CD14-positive monocyte (primary cell): ENCODE measurements at places on chromosomes 4 and X. TPM values are rescaled to one million over a fixed set of nuclear protein-coding genes. Genes with fewer than 3 reads are reported as not detected.

DNA sequence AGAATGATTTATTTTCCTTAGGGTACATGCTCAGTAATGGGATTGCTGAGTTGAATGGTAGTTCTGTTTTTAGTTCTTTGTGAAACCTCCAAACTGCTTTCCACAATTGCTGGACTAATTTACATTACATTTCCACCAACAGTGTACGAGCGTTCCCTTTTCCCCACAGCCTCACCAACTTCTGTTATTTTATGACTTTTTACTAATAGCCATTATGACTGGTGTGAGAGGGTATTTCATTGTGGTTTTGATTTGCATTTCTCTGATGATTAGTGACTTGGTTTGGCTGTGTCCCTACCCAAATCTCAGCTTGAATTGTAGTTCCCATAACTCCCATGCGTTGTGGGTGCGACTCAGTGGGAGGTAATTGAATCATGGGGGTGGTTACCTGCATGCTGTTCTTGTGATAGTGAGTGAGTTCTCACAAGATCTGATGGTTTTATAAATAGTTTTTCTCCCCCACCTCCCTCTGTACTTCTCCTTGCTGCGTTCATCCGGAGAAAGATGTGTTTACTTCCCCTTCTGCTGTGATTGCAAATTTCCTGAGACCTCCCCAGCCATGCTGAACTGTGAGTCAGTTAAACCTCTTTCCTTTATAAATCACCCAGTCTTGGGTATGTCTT, 95.1 kb downstream of the GBA3 start:
- no peaks in the 10 kb centered on the region for H3K36me3 ChIP-seq
- no peaks in the 10 kb centered on the region for H3K27me3 ChIP-seq
- peak overlapping the region; percentile 57 for H3K27ac ChIP-seq
- H3K4me3 ChIP-seq = no peak overlapping the region
- DNase-seq = peak; percentile 83

DNA sequence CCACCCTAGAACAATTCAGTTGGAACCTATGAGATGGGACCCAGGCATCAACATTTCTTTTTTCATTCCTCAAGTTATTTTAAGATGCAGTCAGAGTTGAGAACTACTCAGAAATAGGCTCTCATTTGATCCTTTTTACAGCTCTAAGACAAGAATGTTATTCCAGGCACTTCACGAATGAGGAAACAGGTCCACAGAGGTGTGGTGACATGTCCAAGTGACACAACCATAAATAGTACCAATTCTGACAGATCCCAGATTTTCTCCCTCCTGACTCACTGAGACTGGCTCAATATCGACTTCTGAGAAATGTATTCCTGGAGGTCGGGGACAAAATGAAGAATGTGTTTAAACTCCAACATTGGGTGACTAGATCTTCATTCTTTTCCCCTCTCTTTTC, 11.1 kb downstream of the TCEANC start:
- H3K27ac ChIP-seq = no peak overlapping the region
- no peaks in the 10 kb centered on the region for H3K27me3 ChIP-seq
- H3K4me1 ChIP-seq = peaks cover 58% of the 10 kb centered on the region
- DNase-seq = peak; percentile 57

Gene MECP2
- polyA plus RNA-seq = 9.6 TPM

- peak overlapping the region; percentile 32 for H3K27ac ChIP-seq
- H3K27me3 ChIP-seq = no peaks in the 10 kb centered on the region
- peaks cover 16% of the 10 kb centered on the region for H3K4me1 ChIP-seq
- H3K36me3 ChIP-seq = peaks cover 82% of the 10 kb centered on the region
- DNase-seq = peak; percentile 6
- H3K4me3 ChIP-seq = no peak overlapping the region
Observed at GRCh38 chrX:40628506-40628905, 5.3 kb downstream of the MPC1L start.

Gene PNMA3
- not detected for polyA plus RNA-seq

- no peaks in the 10 kb centered on the region for H3K27me3 ChIP-seq
- H3K4me3 ChIP-seq = no peak overlapping the region
- H3K4me1 ChIP-seq = peaks cover 3% of the 10 kb centered on the region
- H3K36me3 ChIP-seq = no peaks in the 10 kb centered on the region
- no peak for DNase-seq
Observed at GRCh38 chrX:8033175-8033574, 106.0 kb upstream of the PNPLA4 start.

GRCh38 chr4:76235915-76236314, 15.6 kb upstream of the FAM47E start:
- no peaks in the 10 kb centered on the region for H3K27me3 ChIP-seq
- H3K4me1 ChIP-seq = no peaks in the 10 kb centered on the region
- no peak for DNase-seq
- H3K4me3 ChIP-seq = no peak overlapping the region

Gene MAP3K15
- not detected for polyA plus RNA-seq

GRCh38 chr4:5212255-5213013, 161.2 kb downstream of the STK32B start:
- H3K27ac ChIP-seq = no peak overlapping the region
- H3K4me3 ChIP-seq = no peak overlapping the region
- no peaks in the 10 kb centered on the region for H3K4me1 ChIP-seq
- no peaks in the 10 kb centered on the region for H3K27me3 ChIP-seq
- DNase-seq = no peak

Gene BMP3
- not detected for polyA plus RNA-seq

Gene NFKB1
- polyA plus RNA-seq = 17.8 TPM

Gene GYG2
- polyA plus RNA-seq = not detected

DNA sequence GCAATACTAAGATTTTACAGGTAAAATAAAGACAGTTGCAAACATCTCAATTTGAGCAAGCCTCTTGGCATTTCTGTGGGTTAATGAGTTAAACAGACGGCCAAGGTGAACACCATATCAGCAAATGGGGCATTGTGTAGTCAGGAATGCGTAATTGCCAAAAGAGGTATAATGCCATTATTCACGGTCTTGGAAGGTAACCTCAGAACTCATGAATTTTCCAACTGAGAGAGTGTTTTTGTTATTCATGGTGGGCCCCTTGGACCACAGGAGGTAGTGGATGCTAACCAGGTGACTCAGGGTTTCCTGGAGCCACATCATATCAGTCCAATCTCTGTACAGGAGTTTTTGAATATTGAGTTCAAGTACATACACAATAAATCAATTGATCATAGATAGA, 368.0 kb upstream of the TECRL start:
- no peak for DNase-seq
- no peaks in the 10 kb centered on the region for H3K4me1 ChIP-seq
- no peak overlapping the region for H3K27ac ChIP-seq
- H3K4me3 ChIP-seq = no peak overlapping the region
- no peaks in the 10 kb centered on the region for H3K36me3 ChIP-seq

Gene CT45A10
- not detected in 2 replicates for polyA plus RNA-seq

DNA sequence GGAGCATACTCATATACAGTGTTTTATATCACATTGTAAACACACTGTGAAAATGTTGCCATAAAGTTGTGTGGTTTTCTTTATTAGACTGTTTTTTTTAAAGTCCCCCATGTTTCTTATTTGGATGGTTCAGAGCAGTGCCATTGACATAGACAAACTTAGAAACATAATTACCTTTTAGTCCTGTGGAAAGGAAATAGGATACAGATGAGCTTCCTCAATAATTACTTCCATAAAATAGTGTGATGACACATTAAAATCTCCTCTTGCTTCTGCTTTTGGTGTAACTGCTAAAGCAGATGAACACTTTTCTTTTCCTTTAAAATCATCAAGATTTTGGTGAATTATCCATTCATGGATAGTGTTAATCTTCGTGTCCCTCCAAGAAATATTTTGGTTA, 52.9 kb upstream of the LIMCH1 start:
- no peak for DNase-seq
- H3K27me3 ChIP-seq = no peaks in the 10 kb centered on the region
- H3K36me3 ChIP-seq = no peaks in the 10 kb centered on the region
- H3K4me3 ChIP-seq = no peak overlapping the region
- peaks cover 13% of the 10 kb centered on the region for H3K4me1 ChIP-seq

- no peaks in the 10 kb centered on the region for H3K27me3 ChIP-seq
- H3K27ac ChIP-seq = no peak overlapping the region
Observed at GRCh38 chr4:99190336-99190735, 28.7 kb downstream of the ADH6 start.

DNA sequence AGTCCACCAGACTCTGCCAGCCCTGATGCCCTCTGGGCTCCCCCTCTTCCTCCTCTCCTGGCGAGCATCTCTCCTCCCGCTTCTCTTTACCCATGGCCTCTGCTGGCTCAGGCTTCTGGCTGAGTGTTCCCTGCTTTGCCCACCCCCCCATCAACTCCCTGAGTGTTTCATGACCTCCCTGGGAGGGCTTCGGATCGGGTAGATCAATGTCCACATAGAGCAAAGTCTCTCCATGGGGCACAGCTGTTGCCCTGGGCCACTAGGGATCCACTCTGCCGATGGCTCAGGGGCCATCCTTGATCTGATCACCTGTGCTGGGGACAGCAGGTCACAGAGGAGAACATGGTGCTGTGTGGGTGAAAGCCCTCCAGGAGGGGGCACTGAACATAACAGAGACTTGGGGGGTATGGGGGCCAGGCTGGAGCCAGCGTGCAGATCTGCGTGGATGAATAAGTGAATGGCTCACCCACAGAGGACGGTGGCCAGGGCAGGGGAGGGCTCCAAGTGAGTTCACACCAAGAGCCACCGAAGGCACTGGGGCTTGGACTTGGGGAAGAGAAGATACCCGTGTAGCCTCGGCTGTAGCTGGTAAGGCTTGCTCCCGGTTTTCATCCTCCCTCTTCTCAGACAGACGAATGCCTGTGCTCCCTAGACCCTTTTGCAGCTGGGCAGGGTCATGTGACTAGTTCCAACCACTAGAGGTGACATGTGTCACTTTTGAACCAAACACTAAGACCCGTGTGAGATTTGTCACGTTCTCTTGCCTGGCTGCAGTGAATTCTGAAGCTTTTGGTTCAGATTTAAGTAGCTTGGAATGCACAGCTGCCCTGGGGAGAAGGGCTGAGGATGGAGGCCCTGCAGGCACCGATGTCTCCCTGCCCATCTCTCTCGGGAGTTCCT, 23.2 kb upstream of the AFAP1 start:
- no peaks in the 10 kb centered on the region for H3K36me3 ChIP-seq
- no peak for DNase-seq
- no peaks in the 10 kb centered on the region for H3K4me1 ChIP-seq
- H3K27me3 ChIP-seq = peaks cover 2% of the 10 kb centered on the region
- H3K4me3 ChIP-seq = no peak overlapping the region
- H3K27ac ChIP-seq = no peak overlapping the region

GRCh38 chr4:109378511-109378910, 55.1 kb upstream of the SEC24B start:
- H3K36me3 ChIP-seq = no peaks in the 10 kb centered on the region
- peaks cover 2% of the 10 kb centered on the region for H3K27me3 ChIP-seq
- no peak overlapping the region for H3K27ac ChIP-seq
- no peak overlapping the region for H3K4me3 ChIP-seq

- no peaks in the 10 kb centered on the region for H3K36me3 ChIP-seq
- H3K27ac ChIP-seq = no peak overlapping the region
- no peaks in the 10 kb centered on the region for H3K27me3 ChIP-seq
Observed at GRCh38 chr4:155353923-155354540, 22.7 kb downstream of the MAP9 start.

Gene FAM9C
- not detected for polyA plus RNA-seq

Gene ANXA10
- not detected in 2 replicates for polyA plus RNA-seq

DNA sequence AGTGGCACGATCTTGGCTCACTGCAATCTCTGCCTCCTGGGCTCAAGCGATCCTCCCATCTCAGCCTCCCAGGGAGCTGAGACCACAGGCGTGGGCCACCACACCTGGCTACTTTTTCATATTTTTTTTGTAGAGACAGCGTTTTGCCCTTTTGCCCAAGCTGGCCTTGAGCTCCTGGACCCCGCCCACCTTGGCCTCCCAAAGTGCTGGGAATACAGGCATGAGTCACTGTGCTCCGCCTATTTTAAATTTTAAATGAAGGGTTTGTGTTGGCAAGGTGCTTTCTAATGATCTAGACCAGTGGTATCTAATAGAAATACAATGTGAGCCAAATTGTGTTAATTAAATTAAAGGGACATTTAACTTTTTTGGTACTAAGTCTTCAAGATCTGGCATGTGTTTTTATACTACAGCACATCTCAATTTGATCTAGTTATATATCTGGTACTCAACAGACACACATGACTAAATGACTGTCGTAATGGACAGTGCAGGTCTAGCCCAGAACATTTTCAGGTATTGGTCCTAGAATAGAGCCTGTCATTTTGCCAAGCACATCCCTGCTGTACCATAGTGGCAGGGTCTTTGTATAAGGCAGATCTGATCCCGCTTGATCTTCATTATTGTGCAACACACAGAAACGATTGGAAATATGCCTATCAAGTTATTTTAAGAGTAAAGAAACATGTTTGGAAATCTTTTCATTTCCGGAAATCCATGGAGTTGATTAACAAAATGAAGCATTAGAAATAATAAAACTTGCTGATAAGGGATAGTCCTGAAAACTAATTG, 7.3 kb downstream of the PGK1 start:
- H3K4me1 ChIP-seq = peaks cover 22% of the 10 kb centered on the region
- no peak for DNase-seq
- H3K27me3 ChIP-seq = no peaks in the 10 kb centered on the region

Gene MEPE
- not detected for polyA plus RNA-seq

GRCh38 chr4:188008377-188008776, 12.8 kb downstream of the ZFP42 start:
- no peaks in the 10 kb centered on the region for H3K27me3 ChIP-seq
- no peaks in the 10 kb centered on the region for H3K4me1 ChIP-seq
- DNase-seq = no peak
- no peak overlapping the region for H3K27ac ChIP-seq
- no peaks in the 10 kb centered on the region for H3K36me3 ChIP-seq
- H3K4me3 ChIP-seq = no peak overlapping the region

Gene GPR50
- not detected in 2 replicates for polyA plus RNA-seq

Gene GAGE10
- polyA plus RNA-seq = not detected

GRCh38 chr4:128338634-128339355, 51.2 kb upstream of the PGRMC2 start:
- DNase-seq = no peak
- no peaks in the 10 kb centered on the region for H3K4me1 ChIP-seq
- H3K36me3 ChIP-seq = no peaks in the 10 kb centered on the region

DNA sequence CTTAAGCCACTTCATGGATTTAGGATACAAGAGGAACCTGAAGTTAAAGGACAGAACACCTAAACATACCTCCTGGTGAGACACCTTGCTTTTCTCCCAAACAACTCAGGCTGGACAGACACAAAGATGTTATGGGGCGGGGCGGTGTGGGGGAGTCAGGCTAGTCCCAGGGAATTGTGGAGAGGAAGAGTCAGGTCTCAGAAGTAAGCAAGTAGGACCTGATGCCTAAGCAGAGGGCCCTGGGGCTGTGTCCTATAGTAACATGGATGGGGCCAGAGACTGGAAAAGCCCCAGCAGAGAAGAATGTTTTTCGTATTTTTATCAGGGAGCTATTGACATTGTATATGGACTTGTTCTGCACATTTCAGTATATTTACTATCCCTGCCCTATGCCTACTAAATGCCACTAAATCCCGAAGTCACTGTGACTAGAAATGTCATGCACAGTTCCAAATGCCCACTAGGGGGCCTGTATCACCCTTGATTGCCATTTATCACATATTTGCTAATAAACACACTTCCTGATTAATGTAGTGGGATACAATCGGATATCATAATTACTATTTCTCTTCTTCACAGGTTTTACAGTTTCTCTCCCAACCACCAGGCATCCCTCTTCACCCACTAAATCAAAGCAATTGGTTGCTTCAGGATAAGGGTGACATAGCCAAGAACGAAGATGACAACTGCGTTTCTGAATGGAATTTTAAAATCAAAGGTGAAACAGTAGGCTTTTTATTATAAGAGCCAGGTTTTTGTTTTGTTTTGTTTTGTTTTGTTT, 23.8 kb upstream of the ARHGAP10 start:
- no peak overlapping the region for H3K27ac ChIP-seq
- no peaks in the 10 kb centered on the region for H3K4me1 ChIP-seq
- DNase-seq = peak; percentile 51
- no peaks in the 10 kb centered on the region for H3K36me3 ChIP-seq
